ENCODE measurements at places on chromosomes 6 and 20. TPM values are rescaled to one million over a fixed set of nuclear protein-coding genes. Genes with fewer than 3 reads are reported as not detected.

DNA sequence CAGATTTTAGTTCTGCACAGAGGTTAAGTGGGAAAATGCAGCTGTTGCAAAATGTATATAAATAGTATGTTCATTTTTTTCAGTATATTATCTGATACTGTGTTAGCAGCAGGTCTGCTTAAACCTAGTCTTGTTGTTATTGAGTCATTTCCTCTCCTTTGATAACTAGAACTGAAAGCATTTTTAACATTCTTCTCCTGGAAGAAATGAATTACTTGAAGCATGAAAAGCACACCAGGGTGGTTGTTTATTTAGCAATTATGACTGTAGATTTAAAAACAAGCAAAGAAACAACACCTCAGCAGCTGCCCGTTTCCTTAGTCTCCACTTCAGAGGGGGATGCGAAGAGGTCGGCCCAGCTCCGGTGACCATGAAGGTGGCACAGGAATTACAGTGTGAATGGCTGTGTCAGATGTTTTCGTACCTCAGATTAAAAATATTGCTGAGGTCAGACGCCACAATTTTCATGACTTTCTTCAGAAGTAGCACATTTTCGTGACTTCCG, 53.5 kb downstream of the GOPC start:
- peak; percentile 36 for DNase-seq
- H3K27me3 ChIP-seq = no peaks in the 10 kb centered on the region
- peak overlapping the region; percentile 52 for H3K4me3 ChIP-seq
- peak overlapping the region; percentile 72 for H3K27ac ChIP-seq
- no peaks in the 10 kb centered on the region for H3K36me3 ChIP-seq

DNA sequence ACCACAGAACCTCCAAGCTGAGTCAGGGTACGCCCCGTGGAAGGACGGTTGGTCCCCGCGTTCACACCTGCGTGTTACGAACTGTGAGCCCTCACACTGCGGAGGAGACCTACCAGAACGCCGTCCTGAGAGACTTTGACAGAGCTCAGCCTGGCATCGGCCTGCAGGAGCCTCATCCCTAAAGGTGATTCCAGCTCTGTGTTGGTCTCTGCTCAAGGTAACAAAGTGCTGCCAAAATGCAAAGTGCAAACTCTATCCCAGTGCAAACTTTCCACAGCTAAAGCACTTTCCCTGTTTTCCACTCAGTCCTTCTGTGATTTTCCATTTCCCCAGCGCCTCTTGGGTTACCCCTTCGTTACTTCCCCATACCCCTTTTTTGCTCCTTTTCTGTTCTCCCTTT, 8.6 kb upstream of the ZBTB46 start:
- no peaks in the 10 kb centered on the region for H3K36me3 ChIP-seq
- H3K27ac ChIP-seq = no peak overlapping the region
- peaks cover 18% of the 10 kb centered on the region for H3K4me1 ChIP-seq

- H3K27ac ChIP-seq = no peak overlapping the region
- no peak overlapping the region for H3K4me3 ChIP-seq
- no peaks in the 10 kb centered on the region for H3K36me3 ChIP-seq
- H3K27me3 ChIP-seq = no peaks in the 10 kb centered on the region
- no peaks in the 10 kb centered on the region for H3K4me1 ChIP-seq
Measured at GRCh38 chr20:12152996-12153395, 235.3 kb downstream of the BTBD3 start.

GRCh38 chr6:103750603-103751002, 1109.1 kb downstream of the HACE1 start:
- H3K36me3 ChIP-seq = no peaks in the 10 kb centered on the region
- H3K27me3 ChIP-seq = no peaks in the 10 kb centered on the region
- no peak for DNase-seq
- no peak overlapping the region for H3K27ac ChIP-seq
- H3K4me1 ChIP-seq = no peaks in the 10 kb centered on the region

- no peaks in the 10 kb centered on the region for H3K27me3 ChIP-seq
- H3K27ac ChIP-seq = no peak overlapping the region
- H3K36me3 ChIP-seq = no peaks in the 10 kb centered on the region
- H3K4me1 ChIP-seq = no peaks in the 10 kb centered on the region
- no peak overlapping the region for H3K4me3 ChIP-seq
- DNase-seq = no peak
Measured at GRCh38 chr6:162706232-162706631, 21.3 kb downstream of the PRKN start.

GRCh38 chr6:148173548-148173947, 169.1 kb upstream of the SASH1 start:
- H3K4me3 ChIP-seq = no peak overlapping the region
- no peak overlapping the region for H3K27ac ChIP-seq
- no peak for DNase-seq
- no peaks in the 10 kb centered on the region for H3K36me3 ChIP-seq
- no peaks in the 10 kb centered on the region for H3K27me3 ChIP-seq

GRCh38 chr20:25021336-25021735, 28.8 kb upstream of the APMAP start:
- no peak for DNase-seq
- no peak overlapping the region for H3K27ac ChIP-seq
- H3K36me3 ChIP-seq = peaks cover 49% of the 10 kb centered on the region
- no peaks in the 10 kb centered on the region for H3K27me3 ChIP-seq
- no peak overlapping the region for H3K4me3 ChIP-seq

DNA sequence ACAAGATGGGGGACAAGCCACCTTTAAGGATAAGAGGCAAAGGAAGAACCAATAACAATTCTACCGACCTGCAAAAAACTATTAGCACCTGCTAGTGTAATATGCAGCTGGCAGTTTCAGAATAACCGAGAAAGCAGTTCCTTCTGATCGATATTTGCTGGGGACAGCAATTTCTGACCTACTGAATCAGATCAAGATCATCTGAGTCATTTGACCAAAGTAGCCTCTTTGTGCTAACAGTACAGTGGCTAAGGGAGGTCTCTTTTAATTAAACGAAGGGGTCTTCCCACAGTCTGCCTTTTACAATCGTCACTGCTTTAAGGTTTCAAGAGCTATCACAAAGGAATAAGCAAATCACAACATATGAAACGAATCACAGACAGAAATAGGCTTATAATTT, 318.9 kb downstream of the BTBD9 start:
- no peak for DNase-seq
- no peaks in the 10 kb centered on the region for H3K36me3 ChIP-seq
- H3K27ac ChIP-seq = no peak overlapping the region
- H3K4me1 ChIP-seq = no peaks in the 10 kb centered on the region
- no peak overlapping the region for H3K4me3 ChIP-seq

DNA sequence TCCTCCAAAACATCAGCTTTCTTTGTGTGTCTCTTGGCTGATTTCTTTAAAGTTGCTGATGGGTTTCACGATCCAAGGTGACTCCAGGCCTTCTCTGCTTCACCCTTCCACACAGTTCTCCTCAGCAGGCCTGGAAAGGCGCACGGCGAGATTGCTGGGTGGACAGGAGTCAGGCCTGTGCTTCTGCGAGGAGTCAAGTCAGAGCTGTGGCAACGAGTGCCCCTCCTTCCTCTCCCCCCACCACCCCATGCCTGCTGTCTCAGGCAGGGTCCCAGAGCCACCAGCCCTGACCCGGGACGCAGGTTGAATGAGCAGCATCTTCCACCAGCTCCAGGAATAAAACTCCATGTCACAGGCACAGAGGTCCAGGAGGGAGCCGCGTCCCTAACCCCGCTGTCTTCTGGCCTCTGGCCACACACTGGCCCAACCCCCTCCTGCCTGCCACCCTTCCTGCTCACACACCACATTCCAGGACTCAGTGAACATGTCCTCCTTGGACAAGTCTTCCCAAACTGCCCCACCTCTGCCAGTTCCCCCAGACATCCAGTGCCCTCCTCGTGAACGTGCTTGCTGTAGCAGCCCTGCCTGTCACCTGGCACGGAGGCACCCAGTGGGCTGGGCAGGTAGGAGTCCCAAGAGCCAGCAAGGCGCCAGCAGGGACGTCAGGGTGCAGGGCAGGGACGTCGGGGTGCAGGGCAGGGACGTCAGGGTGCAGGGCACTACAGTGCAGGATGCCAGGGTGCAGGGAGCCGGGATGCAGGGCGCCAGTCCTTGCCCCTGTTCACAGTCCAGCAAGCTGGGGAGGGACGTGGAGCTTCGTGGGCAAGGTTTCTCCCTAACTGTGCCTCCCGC, 7.2 kb upstream of the NTSR1 start:
- peaks cover 20% of the 10 kb centered on the region for H3K4me1 ChIP-seq
- no peaks in the 10 kb centered on the region for H3K27me3 ChIP-seq
- H3K36me3 ChIP-seq = no peaks in the 10 kb centered on the region
- H3K27ac ChIP-seq = no peak overlapping the region
- H3K4me3 ChIP-seq = no peak overlapping the region
- DNase-seq = no peak

- H3K27me3 ChIP-seq = no peaks in the 10 kb centered on the region
- no peak for DNase-seq
- no peaks in the 10 kb centered on the region for H3K36me3 ChIP-seq
- no peaks in the 10 kb centered on the region for H3K4me1 ChIP-seq
- H3K27ac ChIP-seq = no peak overlapping the region
Measured at GRCh38 chr6:109510358-109510757, 27.3 kb upstream of the ZBTB24 start.

DNA sequence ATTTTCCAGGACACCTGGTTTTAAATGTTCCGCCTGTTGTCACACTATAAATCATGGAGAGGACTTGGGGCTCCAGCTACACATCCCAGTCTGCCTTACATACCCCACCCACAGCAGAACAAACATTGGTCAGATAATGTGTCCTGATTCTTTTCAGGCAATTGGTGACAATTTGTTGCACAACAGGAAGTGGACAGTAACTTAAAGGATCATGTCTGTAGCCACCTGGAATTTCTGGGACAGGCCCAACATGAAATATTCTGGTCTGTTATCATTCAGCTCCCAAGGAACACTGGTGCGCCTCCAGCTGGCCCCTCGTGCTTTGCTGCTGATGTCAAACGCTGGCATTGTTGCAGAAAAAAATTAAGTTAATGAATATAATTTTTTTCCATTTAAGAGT, 117.2 kb downstream of the SOBP start:
- H3K27me3 ChIP-seq = no peaks in the 10 kb centered on the region
- no peaks in the 10 kb centered on the region for H3K4me1 ChIP-seq
- no peak overlapping the region for H3K4me3 ChIP-seq
- no peaks in the 10 kb centered on the region for H3K36me3 ChIP-seq
- DNase-seq = no peak
- H3K27ac ChIP-seq = no peak overlapping the region

- H3K36me3 ChIP-seq = peaks cover 14% of the 10 kb centered on the region
- no peak for DNase-seq
- H3K27ac ChIP-seq = no peak overlapping the region
- H3K4me1 ChIP-seq = no peaks in the 10 kb centered on the region
- no peak overlapping the region for H3K4me3 ChIP-seq
- no peaks in the 10 kb centered on the region for H3K27me3 ChIP-seq
Measured at GRCh38 chr20:5789827-5790226, 39.6 kb downstream of the SHLD1 start.

- H3K27me3 ChIP-seq = no peaks in the 10 kb centered on the region
- peaks cover 2% of the 10 kb centered on the region for H3K36me3 ChIP-seq
- no peak overlapping the region for H3K4me3 ChIP-seq
- peak overlapping the region; percentile 97 for H3K27ac ChIP-seq
Measured at GRCh38 chr6:29886701-29887100, 55.6 kb upstream of the HLA-A start.

DNA sequence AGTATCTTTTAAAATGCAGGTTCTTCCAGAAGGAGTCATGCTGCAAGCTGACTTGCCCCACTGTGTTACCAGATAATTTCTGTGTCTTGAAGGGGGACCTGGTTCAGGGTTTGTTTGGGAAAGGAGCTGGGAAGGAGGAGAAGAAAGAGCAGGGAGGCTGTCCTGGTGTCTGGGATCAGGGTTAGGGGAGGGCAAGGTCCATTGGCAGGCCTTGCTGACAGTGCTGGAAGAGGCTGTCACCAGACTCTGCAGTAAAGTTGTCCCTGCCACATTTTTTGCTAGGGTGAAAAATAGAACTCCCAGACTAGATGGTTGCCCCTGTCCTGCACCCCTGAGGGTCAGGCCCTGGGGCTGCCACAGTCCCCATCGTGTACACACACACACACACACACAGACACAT, 14.9 kb downstream of the GLP1R start:
- H3K4me3 ChIP-seq = no peak overlapping the region
- no peak for DNase-seq
- no peaks in the 10 kb centered on the region for H3K27me3 ChIP-seq
- no peaks in the 10 kb centered on the region for H3K4me1 ChIP-seq

- H3K4me1 ChIP-seq = no peaks in the 10 kb centered on the region
- H3K36me3 ChIP-seq = no peaks in the 10 kb centered on the region
- no peak for DNase-seq
- H3K27me3 ChIP-seq = no peaks in the 10 kb centered on the region
Measured at GRCh38 chr6:162271922-162272321, 455.6 kb downstream of the PRKN start.

DNA sequence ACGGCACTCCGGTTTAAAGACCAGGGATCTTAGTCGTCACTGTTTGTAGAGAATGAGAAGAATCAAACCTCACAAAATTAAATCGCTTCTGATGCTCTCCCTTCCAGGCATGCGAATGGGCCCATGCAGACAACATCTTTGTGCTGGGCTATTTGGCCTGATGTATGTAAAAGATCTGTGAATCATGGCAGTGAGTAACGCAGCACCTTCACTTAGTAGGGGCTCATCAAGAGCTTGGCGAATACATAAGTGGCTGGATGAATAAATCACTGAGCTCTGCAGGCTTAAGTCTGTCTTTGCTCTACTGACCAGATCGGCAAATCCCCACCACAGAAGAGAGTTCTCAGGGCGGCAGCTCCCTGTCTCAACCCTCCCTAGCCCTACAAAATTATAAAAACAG, 44.8 kb upstream of the AFDN start:
- H3K27me3 ChIP-seq = no peaks in the 10 kb centered on the region
- no peak overlapping the region for H3K27ac ChIP-seq
- H3K4me1 ChIP-seq = no peaks in the 10 kb centered on the region

DNA sequence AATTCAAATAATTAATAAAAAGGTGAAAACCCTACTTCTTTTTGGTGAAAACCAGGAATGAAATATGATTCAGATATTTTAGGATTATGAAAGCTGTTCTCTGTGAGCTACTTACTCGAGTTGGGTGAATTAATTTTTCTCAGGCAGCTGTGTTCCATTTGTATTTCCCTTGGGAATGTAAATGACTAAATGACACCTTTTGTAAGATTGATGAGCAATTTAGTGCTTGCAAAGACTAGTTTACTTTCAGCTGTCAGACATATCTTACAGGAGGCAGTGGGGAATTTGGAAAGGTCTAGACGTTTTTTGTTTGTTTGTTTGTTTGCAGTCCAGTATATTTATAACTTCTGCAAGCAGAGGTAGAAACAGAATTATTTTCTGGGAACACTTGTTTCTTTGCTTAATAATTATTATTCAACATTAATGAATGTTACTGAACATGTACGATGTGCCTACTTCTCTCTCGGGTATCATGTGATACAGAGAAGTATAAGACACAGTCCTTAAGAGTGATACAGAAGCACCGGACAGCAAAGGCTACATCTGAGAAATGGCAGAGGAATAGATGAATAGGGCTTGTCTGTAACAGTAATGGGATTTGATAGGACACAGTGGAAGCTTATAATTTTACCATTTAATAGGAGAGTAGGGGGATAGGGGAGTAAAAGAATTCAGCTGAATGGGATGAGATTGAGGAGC, 91.3 kb downstream of the AKAP7 start:
- no peak for DNase-seq
- H3K36me3 ChIP-seq = no peaks in the 10 kb centered on the region
- H3K4me1 ChIP-seq = peaks cover 5% of the 10 kb centered on the region
- no peak overlapping the region for H3K4me3 ChIP-seq

The SIRPA gene
- 2.3 TPM for total RNA-seq

The RNF217 gene
- 3.3 TPM for total RNA-seq

The NFATC2 gene
- 141 TPM for total RNA-seq

The CCN6 gene
- total RNA-seq = not detected

The ANKRD66 gene
- total RNA-seq = not detected

The MLN gene
- not detected for total RNA-seq

All from natural killer cell (primary cell).